ENCODE measurements at places on chromosomes 11 and 22. TPM values are rescaled to one million over a fixed set of nuclear protein-coding genes. Genes with fewer than 3 reads are reported as not detected.

DNA sequence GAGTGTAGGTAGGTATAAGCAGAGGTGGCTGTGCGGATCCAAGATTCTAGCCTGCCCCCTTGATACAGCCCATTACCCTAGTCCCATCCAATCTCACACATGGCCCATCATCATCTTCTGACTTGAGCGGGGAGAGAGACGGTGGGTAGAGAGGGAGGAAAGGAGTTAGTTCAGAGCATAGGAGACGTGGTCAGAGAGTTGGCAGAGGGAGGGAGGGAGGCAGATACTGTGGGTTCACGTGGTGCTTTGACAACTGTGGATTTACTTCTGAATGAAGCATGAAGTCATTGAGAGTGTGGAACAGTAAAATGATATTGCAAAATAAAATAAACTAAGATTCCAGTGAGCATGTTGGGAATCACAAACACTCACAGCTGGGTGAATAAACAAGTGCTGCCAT, 31.4 kb upstream of the VPREB1 start:
- DNase-seq, result no peak

- no peak for DNase-seq
Measured at GRCh38 chr11:110762590-110762989, 50.4 kb upstream of the ARHGAP20 start.

GRCh38 chr11:101914341-101914737, 471 bp upstream of the CEP126 start:
- peak; percentile 27 for DNase-seq

SCGB1C1 gene
- polyA plus RNA-seq, result 1.3 TPM

DNA sequence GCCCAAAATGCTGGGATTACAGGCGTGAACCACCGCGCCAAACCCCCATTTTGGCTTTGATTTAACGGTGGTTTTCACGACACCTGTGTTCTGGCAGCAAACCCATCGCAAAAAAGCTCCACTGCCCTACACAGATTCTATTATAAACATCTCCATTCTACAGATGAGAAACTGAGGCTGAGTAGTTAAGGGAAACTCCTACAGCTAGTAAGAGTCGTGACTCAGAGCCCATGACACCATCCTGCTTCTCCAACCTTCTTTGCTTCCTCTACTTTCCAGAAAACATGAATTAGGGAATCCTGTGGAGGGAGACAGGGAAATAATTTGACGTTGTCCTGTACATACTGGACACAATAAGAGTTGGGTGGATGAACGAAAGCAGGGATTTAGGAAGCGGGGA, 429 bp upstream of the SNX15 start:
- DNase-seq, result no peak

DNA sequence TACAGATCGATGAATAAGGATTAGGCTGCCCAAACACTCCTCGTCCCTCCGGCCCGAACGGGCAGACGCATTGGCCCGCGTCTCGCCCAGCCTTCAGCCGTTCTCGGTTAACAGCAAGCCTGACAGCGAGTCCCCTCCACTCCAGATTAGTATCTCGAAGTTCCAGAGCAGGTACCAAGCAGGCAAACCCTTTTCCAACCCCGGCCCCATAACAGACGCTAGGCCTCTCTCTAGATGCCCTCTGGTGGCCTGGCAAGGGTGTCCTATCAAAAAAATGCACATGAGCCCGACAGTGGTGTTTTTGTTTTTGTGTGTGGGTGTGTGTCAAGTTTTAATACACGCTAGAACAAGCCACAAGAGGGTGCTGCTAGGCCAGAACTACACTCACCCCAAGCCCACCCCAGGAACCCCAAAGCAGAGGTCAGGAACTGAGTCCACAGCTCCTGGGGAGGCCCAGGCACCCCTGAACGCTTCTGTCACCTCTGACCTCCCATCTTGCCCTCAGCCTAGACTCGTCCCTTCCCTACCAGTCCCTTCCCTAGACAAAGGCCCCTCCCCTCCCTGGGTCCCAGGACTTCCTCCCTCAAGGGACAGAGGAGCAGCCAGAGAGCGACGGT, 658 bp upstream of the ARFGAP2 start:
- DNase-seq, result peak; percentile 79

MOV10L1 gene
- polyA plus RNA-seq, result 0.70 TPM

- DNase-seq, result no peak
Measured at GRCh38 chr11:33045551-33046255, 6.3 kb downstream of the TCP11L1 start.

TREH gene
- 0.41 TPM for polyA plus RNA-seq

- DNase-seq, result no peak
Measured at GRCh38 chr11:6682591-6682935, 577 bp downstream of the MRPL17 start.

GRCh38 chr11:1019321-1019910, 17.1 kb downstream of the MUC6 start:
- no peak for DNase-seq

DNA sequence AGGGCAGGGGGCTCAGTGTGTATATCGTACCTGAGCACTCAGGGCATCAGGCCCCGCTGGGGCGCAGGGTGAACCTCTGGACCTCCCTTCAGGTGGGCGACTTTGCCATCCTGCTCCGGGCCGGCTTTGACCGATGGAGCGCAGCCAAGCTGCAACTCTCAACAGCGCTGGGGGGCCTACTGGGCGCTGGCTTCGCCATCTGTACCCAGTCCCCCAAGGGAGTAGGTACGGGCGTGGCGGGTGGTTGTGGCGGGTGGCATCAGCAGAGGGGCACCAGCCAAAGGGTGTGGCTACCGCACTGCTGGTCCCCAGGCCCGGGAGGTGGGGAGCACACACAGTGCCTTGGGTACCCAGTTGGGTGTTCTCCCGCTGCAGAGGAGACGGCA, 6.3 kb downstream of the SLC39A13 start:
- no peak for DNase-seq

DNA sequence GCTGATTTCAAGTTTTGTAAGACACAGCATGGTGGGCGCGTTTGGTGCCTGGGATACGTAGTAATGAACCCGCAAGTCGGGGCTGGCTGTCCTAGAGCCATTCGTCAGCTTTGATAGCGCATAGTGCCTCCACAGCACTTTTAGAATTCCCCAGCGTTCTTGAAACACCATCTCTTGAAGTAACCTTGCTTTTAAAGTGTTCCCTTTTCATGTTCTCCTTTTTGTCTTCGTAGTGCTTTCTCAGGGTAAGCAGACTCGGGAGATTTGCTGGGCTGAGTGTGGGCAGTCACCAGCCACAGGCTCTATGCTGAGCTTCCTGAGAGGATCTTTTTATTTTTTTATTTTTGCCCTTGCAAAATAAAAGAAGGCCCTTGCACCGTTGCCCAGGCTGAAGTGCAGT, 39.6 kb upstream of the CTTN start:
- no peak for DNase-seq

GRCh38 chr11:110766316-110766715, 54.1 kb upstream of the ARHGAP20 start:
- no peak for DNase-seq

GRCh38 chr11:119755356-119756071, 26.5 kb upstream of the NECTIN1 start:
- DNase-seq, result peak; percentile 26

BDNF gene
- polyA plus RNA-seq, result 1.9 TPM

SERHL2 gene
- 10.4 TPM for polyA plus RNA-seq

DNA sequence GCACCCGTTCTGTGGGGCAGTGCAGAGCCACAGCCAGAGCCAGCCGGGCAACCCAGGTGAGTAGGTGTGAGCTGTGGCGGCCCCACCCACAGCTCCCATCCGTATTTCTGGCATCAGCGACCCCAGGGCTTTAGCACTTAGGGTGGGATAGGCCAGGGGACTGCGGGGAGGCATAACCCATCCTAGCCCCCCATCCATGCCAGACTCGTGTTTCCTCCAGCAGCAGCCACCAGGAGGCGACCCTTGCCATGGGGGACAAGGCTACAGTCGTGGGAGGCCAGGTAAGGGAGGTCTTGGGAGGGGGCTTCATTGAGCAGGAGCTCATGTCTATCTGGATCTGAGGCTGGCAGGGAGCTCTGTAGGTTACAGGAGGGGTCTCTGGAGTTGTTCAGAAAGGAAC, 873 bp downstream of the OTOG start:
- DNase-seq, result no peak

DNA sequence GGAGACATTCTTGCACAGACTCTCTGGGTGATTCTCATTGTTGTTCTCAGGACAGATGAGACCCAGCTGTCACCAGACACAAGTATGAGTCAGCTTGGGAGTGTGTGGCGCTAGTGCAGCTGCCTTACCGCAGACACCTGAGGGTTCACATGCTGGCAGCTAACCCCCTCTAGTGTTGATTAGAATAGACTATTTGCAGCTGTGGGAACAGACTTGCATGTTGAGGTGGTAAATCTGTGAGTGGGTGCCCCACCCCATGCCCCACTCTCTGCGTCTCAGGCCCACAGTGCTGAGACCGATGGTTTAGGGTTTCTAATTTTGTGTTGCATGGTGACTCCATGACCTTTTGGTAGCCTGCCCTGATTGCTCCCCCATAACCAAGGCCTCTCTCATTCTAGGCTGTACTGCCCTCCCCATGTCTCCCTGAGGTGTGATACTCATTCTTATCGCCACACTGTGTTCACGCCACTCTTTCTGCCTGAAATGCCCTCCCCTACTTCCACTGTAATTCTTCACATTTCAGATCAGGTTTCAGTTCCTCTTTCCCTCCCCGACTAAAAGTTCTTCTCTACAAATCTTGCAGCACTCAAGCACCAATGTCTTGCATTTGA, 73.7 kb upstream of the KIRREL3 start:
- peak; percentile 71 for DNase-seq

DNA sequence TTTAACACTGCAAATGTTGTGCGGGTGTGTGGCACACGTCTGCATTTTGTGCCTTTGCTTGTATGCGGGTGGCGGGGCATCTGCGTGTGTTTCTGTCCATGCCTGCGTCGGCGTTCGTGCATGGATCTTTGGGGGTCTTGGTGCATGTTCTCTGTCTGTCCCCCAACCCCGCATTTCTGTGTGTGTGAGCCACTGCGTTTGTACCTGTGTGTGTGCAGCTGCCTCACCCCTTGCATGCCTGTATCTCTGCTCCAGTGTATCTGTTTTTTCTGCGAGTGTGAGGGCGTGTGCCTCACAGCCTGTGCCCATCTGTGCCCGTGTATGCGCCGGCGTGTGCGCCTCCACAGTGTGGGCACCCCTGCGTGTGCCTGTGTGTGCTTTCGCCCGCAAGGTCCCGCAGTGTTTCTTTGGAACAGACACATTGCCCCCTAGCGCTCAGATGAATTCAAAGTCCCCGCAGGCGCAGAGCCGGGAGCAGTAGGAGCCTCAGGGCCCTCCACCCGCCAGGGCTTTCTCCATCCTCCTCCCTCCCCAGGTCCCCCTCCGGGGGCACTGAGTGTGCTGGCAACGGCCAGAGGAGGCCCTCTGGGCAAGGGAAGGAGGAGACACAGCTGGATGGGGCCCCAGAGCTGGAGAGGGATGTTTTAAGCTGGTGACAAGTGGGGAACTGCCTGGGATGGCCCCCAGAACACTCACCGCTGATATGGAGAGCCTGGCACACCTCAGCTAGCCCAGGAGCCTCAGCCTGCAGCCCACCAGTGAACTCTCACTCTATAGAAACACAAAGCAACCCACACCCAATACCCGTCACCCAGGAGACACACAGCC, 3.1 kb upstream of the MN1 start:
- no peak for DNase-seq

NAA40 gene
- polyA plus RNA-seq, result 46.4 TPM

MS4A6E gene
- polyA plus RNA-seq, result not detected

GRCh38 chr11:35288309-35288708, 131.0 kb downstream of the SLC1A2 start:
- DNase-seq, result no peak

GRCh38 chr11:34432822-34433221, 5.9 kb upstream of the CAT start:
- no peak for DNase-seq

- DNase-seq, result no peak
Measured at GRCh38 chr11:5626196-5626595, 1.4 kb downstream of the TRIM34 start.

CCDC85B gene
- polyA plus RNA-seq, result 20.8 TPM

TESMIN gene
- polyA plus RNA-seq, result 21.3 TPM

GRCh38 chr11:59267196-59267595, 54.5 kb upstream of the MPEG1 start:
- no peak for DNase-seq

DNA sequence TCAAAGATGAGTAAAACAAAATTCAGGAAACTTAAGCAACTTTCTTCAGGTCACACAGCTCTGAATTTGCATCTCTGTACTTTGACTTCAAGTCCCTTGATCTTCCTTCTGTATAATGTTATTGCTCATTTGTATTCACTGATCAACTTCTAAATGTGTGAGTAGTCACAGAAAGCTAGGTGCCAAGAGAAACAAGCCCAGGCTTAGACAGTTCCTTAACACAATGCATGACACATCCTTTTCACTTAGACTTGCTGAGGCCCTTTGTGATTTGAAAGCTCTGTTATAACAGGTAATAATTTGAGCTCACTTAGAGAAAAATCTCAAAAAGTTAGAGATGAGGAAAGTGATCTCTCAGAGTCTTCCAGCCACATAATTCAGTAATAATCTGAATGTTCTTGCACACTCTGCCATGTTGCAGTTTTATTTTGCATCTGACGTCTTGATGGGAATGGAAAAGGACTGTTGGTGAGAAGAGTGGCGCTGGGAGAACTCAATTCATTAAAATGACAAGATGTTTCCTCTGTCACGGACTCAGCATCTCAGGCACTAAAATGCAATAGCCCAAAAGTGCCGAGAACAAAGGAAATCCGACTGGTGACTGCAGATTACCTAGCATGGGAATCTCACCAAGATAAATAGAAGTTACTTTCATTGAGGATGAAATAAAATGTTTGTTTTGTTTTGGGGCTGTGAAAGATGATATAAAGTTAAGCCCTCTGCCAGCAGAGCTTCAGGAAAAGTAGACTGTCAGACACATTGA, 665.3 kb downstream of the OPCML start:
- no peak for DNase-seq

GRCh38 chr22:50672471-50673230, at the start of gene SHANK3:
TSS of gene SHANK3 (plus strand) at chr22:50672823.
- DNase-seq, result no peak

DNA sequence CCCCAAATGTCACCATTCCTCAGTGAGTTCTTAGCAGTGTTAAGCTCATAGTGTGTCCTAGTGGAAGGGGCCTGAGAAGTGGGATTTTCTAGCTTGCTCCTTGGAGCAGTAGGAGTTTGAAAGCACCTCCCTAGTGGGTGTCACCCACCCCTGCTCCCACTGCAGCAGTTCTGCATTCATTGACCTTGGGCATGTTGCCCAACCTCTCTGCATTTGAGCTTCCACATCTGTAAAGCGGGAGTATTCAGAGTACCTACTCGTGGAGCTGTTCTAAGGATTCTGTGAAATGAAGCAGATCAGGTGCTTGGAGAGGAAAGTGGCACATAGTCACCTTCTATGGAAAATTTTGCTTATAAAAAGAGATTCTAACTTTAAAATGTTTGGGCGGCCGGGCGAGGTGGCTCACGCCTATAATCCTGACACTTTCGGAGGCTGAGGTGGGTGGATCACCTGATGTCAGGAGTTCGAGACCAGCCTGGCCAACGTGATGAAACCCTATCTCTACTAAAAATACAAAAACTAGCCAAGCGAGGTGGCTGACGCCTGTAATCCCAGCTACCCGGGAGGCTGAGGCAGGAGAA, 16.9 kb downstream of the LMO2 start:
- DNase-seq, result no peak
